Activated naive CD4-positive, alpha-beta T cell treated with Interleukin-2 at 50 U/mL for 16 hours (primary cell): ENCODE measurements at places on chromosomes 3 and 15.

DNA sequence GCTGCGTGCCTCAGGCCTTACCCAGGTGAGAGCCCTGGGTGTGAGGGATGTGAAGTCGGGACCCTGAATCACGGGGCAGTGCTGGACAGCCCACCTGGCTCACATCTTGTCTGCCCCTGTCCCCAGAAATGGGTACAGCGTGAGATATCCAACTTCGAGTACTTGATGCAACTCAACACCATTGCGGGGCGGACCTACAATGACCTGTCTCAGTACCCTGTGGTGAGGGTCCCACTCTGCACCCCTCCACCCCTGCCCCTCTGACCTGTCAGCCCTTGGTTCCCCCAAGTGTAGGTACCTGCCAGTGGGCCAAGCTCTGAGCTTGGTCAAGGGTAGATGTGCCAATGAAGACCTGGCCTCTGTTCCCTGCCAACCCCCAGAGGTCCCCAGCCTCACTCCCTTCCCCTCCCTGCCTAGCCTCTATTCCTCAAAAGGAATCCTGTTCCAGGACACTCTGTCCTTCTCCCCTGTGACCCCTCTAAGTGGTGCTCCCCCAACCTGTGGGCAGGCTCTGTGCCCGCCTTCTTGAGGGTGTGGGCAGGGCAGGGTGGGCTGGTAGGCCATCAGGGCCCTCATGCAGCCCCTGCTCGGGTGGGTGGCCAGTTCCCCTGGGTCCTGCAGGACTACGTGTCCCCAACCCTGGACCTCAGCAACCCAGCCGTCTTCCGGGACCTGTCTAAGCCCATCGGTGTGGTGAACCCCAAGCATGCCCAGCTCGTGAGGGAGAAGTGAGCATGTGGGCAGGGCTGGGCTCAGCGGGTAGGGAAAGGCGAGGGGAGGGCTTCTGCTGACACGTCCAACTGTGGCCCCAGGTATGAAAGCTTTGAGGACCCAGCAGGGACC lies 25.1 kb downstream of the NBEAL2 start:
- no peak for DNase-seq

DNA sequence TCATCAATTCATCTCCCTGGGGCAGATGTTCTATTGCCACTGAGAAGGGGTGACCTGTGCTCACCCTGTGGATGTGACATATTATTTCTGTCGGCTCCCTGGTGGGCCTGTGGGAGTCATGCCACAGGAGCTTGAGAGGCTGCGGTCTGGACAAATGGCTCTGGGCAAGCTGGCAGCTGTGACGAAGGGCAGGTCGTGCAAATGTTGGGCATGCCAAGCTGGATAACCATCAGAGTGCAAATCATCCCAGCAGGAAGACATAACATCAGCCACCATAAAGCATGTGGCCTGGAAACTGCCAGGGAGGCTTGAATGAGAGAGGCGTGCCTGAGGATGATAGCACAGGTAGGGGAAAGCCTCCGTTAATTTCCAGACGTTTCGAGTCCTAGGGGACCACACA lies 45.3 kb upstream of the FAM3D start:
- DNase-seq = no peak

GRCh38 chr3:44576613-44577012 lies 8.2 kb upstream of the ZNF660 start:
- no peak for DNase-seq

DNA sequence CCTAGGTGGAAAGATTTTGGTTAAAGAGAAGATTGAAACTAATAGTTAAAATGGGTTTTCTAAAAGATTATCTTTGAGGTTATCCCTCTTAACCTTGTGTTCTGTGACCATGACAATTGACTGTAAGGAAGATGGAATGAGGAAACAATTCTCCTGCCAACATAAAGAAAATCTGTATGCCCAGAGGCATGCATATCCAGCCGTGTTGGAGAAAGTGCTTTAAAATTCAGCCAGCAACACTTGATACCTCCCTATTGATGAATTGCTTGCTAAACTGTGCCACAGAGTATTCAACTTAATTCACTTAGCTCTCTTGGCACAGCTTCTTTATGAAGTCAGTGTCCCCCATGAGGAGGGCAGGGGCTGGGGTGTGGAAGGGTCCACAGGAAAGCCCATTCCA lies 203.5 kb downstream of the UBE2E2 start:
- DNase-seq = no peak

GRCh38 chr3:107061466-107061865 lies 315.8 kb upstream of the CCDC54 start:
- DNase-seq = no peak
